ENCODE measurements at places on chromosomes 2 and 18. TPM values are rescaled to one million over a fixed set of nuclear protein-coding genes. Genes with fewer than 3 reads are reported as not detected.

TTLL4 gene
- 30.7 TPM for total RNA-seq

TEKT4 gene
- total RNA-seq = not detected

ZNF396 gene
- total RNA-seq = 0.64 TPM

SERPINB12 gene
- not detected for total RNA-seq

DNAJC5G gene
- total RNA-seq = not detected

UGT1A6 gene
- 2.3 TPM for total RNA-seq

C1QL2 gene
- total RNA-seq = 0.09 TPM

MGAT4A gene
- total RNA-seq = 1.6 TPM

INO80B gene
- 55.9 TPM for total RNA-seq

RNF152 gene
- total RNA-seq = not detected

NEU4 gene
- 0.14 TPM for total RNA-seq

UBXN4 gene
- total RNA-seq = 46.6 TPM

MSTN gene
- total RNA-seq = not detected

UGT1A8 gene
- total RNA-seq = not detected

ST8SIA5 gene
- not detected for total RNA-seq

QPCT gene
- 17.2 TPM for total RNA-seq

STPG4 gene
- total RNA-seq = 0.10 TPM

SPC25 gene
- total RNA-seq = 9.7 TPM

ROCK1 gene
- 18.6 TPM for total RNA-seq

B4GALT6 gene
- total RNA-seq = 7.5 TPM

UGT1A5 gene
- not detected for total RNA-seq

BOLL gene
- total RNA-seq = not detected

CROCC2 gene
- not detected for total RNA-seq

FAM228A gene
- not detected for total RNA-seq

ZNF513 gene
- 13.4 TPM for total RNA-seq

MTIF2 gene
- total RNA-seq = 39.2 TPM

CDK5R2 gene
- total RNA-seq = 3.1 TPM

UNC80 gene
- total RNA-seq = not detected

AQP12B gene
- total RNA-seq = not detected
